ENCODE measurements at places on chromosomes 5 and 9.

DNA sequence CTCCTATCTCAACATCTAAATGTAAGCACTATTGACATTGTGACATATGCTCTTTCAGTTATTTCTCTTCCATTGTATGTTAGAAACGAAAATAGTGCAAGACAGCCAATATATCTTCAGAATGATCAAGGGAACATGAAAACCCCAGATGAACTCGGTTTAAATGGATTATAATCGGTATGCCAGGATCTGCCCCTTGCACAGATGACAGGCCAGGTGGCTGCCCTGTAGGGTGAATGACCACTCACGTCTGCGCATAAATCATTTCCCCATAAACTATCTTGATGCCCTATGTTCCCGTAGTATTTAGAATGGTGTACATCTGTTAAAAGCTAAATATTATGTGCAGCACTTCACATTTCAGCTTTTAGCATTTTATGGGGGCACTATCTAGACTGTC is 69.7 kb upstream of the RANBP3L start:
- DNase-seq, result no peak

DNA sequence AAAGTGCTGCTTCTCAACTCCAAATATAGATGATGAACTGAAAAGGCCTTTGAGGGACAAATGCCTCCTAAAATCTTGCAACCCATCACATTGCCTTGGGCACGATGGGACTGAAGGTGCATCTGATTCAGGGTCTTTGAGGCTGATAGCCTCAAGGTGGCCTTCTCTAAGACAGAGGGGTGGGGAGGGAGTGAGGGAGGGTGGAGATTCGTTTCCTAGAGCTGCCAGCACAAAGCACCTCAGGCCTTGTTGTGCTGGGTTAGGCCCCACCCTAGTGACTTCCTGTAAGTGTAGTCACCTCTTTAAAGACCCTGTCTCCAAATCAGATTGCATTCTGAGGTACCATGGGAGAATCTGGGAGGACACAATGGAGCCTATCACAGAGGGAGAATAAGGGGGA is 57.1 kb downstream of the BARX1 start:
- DNase-seq, result no peak

GRCh38 chr5:151697452-151697851 is 10.7 kb upstream of the SPARC start:
- DNase-seq, result no peak

- DNase-seq, result peak; percentile 29
Observed at GRCh38 chr5:77560677-77561263, 68.7 kb upstream of the WDR41 start.

DNA sequence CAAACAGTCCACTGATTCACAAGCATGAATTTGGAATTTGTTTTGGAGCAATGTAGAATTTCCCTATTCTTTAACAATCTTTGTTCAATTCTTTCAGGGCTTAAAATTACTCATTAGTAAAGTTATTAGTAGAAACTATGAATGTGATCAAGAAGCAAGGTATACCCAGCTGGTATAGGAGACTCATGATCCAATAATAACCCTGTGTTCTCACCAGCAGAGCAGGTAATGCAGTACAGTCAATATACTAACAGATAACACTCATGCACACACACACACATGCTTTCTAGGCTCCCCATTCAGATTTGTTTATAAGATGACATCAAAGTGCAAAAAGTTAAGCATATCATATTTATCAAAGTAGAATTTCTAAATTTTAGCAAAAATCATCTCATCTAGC is 445.2 kb downstream of the ELAVL2 start:
- no peak for DNase-seq

GRCh38 chr5:172758077-172758833 is 12.7 kb downstream of the DUSP1 start:
- peak; percentile 88 for DNase-seq

DNA sequence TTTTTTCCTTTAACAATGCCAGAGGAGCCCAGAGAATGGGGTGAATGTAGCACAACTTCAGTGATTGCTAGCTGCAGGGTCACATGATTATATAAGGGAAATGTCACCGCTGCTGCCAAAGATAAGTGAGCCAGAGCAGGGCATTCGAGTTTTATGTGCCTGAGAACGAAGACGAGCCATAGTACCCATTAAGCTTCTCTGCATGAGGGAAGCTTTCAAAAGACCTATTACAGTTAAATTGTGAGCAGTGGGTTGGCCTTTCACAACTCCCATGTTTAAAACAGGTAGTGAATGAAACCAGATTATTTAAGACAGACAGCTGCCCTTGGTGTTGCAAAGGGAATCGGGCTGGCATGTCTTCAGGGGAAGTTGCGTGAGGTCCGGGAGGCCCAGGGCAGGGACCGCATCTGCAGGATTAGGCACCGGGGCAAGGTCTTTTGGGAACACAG is 82.4 kb upstream of the TNFAIP8 start:
- DNase-seq, result no peak

DNA sequence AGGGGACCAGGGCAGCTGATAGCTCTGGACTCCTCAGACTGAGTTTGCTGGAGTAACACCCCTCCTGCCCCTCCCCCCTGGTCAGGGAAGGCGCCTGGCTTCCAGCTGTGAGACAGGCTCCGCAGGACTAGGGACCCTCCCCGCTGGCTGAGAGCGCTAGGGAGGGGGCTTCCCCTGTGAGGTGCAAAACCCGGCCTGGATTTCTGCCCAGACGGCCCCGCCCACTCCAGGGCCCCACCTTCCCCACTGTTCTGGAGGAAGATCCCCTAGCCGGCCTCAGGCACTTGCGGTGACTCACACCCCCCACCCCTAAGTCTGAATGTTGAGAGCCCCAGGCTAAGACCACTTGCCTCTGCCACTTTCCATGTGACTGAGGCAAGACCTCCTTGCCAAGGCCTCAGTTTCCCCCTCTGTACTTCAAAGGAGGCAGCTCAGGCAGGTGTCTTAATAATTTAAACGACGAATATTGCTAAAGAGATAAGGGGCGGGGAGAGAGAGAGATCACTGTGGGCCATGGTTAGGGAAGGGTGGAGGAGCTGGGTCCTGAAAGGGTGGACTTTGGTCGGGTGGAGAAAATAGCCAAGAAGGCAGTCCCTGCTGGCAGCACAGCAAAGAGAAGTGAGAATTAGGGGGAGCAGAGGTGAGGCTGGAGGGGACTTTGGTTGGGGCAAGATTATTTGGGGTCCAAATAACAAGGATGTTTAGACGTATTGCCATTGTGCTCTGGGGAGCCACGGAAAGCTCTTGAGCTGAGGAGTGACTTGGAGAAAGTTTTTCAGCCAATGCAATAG is 1.0 kb upstream of the DAB2IP start:
- no peak for DNase-seq

- no peak for DNase-seq
Observed at GRCh38 chr9:21901546-21901945, 92.6 kb downstream of the CDKN2A start.

DNA sequence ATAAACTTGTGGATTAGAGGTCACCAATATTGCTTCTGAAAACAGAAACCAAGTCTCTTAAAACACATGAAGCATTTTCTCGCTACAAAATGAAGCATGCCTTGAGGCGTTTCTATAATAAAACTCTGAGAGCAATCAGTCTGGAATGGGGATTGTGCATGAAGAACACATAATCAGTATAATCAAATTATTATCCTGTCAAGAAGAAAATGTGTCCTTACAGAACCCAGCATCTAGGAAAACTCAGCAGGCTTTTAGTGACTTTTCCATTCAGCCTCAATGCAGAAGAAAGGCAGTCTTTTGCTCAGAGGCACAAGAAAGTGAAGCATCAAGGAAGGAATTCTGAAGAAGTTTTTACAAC is 121.9 kb downstream of the CDH18 start:
- no peak for DNase-seq

GRCh38 chr5:66113160-66113559 is 30.9 kb upstream of the SREK1 start:
- DNase-seq, result peak; percentile 3

Measured in AG04449 (cell line).